ENCODE measurements at places on chromosomes 16 and 17.
A peak's percentile ranks its signal among the peaks of the same experiment; 100 is the strongest.

DNA sequence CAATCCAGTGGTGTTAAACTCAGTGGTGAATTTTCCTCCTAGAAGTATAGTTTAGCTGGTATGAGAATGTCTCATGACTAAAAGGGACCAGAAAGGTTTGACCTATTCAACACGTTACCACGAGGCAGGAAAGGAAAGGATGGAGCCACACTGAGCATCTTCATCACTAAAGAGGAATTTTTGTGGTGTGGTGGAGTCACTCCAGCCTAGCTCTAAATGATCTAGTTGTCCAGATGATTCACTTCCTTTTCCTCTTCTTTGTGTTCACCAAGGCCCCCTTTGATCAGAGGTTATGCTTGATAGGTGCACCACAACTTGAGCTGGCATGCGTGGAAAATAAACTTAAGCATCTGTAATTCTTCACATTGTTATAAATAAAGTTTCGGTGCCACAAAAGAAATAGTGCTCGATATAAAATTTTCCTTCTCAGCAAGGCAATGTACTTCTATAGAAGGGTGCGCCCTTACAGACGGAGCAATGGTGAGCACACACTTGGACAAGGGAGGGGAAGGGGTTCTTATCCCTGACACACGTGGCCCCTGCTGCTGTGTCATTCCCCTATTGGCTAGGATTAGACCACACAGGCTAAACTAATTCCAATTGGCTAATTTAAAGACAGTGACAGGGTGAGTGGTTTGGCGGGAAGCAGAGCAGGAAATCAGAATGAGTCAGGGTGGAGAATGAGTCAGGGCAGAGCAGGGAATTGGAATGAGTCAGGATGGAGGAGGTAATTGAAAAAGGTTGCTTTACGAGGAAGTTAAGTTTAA lies 254.6 kb downstream of the HS3ST3A1 start:
- DNase-seq: no peak

GRCh38 chr16:14301169-14302030 lies 230.3 kb downstream of the MRTFB start:
- peak; percentile 59 for DNase-seq

DNA sequence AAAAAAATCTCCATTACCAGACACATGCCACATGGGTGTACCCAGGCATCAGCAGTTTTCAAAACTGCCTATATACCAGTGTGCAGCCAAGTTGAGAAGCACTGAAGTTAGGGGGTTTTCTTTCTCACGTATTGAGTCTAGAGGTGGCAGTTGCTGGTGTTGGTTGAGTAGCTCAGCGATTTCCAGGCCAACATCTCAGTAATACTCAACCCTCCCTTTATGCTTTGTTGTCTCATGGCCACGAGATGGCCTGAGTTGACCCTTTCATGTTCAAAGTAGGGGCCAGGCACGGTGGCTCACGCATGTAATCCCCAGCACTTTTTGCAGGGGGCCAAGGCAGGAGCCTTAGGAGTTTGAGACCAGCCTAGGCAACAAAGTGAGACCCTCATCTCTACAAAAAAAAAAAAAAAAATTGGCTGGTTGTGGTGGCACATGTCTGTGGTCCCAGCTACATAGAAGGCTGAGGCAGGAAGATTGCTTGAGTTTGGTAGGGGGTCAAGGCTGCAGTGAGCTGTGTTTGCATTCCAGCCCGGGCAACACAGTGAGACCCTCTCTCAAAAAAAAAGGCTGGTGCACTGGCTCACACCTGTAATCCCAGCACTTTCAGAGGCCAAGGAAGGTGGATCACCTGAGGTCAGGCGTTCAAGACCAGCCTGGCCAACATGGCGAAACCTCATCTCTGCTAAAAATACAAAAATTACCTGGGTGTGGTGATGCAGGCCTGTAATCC lies 10.8 kb downstream of the LRRC3C start:
- DNase-seq: no peak

DNA sequence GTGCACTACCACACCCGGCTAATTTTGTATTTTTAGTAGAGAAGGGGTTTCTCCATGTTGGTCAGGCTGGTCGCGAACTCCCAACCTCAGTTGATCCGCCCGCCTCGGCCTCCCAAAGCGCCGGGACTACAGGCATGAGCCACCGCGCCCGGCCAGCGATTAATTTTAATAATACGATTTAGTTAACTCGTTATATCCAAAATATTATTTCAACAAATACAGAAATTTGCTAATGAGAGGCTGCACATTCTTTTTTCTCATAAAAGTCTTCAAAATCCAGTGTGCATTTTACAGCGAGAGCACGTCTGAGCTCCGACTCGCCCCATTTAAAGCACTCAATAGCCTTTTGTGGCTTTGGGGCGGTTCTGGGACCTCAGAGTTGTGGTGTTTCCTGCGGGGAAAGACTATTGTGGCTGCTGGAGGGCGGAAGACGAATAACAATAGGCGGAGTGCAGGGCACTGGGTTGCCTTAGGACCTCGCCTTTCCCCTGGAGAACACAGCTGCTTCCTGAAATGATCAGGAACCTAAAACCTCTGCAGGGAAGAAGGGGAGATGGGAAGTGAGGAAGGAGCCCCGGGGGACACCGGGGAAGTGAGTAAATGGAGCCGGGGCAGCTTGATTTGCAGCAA lies 2.9 kb upstream of the ZSCAN10 start:
- DNase-seq: no peak

GRCh38 chr17:3221850-3222249 lies 14.4 kb downstream of the OR1A1 start:
- no peak for DNase-seq

DNA sequence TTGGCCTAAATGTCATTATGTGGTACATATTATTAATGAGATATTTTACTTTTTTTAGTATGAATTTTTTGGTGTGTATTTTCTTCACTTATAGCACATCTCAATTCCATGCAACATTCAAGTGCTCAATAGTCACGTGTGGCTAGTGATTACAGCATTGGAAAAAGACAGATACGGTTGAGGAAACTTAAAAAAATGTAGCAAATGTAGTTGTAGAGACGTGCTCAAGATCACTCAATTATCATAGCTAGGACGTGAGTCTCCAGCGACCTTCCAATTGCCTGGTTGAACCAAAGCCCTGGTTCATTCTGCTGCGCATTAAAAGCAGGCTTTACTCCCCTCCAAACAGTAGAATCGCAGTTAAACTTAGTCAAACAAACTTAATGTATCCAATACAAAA lies 1.2 kb upstream of the LIG3 start:
- no peak for DNase-seq

DNA sequence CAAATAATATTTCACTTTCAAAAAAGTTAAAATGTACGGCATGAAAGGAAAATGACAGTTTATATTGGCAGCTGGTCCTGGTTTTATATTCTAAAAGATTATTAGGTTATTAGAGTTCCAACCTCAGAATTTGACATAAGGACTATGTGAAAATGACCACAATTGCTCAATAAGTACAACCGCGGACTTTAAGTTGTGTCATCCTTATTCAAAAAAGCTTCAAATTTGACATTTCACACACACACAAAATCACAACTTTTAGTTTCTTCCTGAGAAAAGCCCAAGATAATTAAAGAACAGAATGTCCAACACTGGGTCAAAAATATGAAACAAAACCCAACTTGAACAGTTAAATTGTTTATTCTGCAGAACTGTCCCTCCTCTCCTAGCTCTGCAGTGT lies 133.2 kb upstream of the AXIN2 start:
- DNase-seq: no peak

GRCh38 chr16:30137897-30138296 lies 14.9 kb upstream of the MAPK3 start:
- no peak for DNase-seq

GRCh38 chr16:11251525-11252481 lies 4.2 kb downstream of the SOCS1 start:
- DNase-seq: peak; percentile 85

DNA sequence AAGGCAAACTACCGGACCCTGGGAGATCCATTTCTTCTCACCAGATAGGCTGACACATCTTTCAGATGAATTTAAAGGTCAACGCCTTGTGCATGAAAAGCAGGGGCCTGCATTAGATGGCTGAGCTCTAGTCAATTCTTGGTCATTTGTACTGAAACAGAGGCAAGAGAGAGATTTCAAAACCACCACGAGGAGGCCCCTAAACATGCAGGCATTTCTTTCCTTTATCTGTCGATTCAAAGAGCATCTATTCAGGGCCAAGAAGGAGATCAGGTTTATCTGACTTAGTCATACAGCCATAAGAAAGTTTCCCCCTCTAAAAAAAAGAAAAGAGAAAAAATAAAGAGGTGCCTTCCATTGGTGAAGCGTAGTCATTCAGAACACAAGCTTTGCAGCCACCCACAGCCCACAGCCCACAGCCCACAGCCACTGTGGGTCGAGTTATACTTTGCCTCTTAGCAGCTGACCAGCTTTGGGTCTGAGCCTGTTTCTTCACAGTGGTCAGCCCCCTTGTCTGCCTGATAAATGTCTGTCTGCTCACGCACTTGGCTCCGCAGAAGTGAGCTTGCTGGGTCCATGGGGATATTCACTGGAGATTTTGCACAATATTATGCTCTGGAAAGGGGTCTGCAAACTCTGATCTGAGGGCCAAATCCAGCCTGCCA lies 207.5 kb downstream of the CDH13 start:
- DNase-seq: no peak

- DNase-seq: no peak
Observed at GRCh38 chr16:987906-988305, 6.3 kb downstream of the SOX8 start.

DNA sequence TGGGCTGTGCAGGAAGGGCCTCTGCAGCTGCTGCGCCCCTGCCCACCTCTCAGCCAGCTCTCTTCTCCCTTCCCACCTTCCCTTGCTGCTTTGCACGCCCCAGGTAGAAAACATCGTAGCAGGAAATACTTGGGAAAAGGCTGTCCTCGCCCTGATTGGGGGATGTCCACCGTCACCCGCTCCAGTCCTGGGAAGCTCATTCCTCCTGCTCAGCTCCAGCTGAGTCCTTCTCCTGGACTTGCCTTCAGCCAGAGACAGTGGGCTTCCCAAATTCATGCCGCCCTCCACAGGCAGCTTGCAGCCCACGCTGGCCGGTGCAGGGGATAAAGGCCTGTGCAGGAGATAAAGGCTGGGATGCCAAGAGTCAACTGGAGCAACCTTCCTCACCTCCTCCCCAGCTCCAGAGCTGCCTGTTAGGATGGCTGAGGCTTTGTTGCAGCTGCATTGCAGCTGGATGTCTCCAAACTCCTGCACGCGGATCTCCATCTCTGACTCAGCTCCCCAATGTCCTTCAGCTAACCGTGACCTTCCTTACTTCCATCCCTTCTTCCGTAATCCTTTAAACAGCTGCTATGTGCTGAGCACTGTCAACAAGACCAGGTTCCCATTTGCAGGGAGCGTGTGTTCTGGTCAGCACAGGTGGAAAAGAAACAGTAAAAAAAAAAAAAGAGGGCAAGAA lies 402.0 kb upstream of the TNRC6C start:
- no peak for DNase-seq

DNA sequence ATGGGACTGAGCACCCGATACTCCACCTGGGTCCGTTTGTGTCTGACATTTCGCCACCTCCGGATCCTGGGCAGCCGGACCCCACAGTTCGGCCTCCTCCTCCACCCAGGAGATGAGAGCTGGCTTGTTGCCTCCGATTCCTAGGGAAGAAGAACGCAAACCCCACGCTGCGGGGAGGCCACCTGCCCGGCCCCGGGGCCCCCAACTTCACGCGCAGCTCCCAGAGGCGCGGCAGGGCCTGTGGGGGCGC lies 542 bp downstream of the ZNF764 start:
- no peak for DNase-seq

DNA sequence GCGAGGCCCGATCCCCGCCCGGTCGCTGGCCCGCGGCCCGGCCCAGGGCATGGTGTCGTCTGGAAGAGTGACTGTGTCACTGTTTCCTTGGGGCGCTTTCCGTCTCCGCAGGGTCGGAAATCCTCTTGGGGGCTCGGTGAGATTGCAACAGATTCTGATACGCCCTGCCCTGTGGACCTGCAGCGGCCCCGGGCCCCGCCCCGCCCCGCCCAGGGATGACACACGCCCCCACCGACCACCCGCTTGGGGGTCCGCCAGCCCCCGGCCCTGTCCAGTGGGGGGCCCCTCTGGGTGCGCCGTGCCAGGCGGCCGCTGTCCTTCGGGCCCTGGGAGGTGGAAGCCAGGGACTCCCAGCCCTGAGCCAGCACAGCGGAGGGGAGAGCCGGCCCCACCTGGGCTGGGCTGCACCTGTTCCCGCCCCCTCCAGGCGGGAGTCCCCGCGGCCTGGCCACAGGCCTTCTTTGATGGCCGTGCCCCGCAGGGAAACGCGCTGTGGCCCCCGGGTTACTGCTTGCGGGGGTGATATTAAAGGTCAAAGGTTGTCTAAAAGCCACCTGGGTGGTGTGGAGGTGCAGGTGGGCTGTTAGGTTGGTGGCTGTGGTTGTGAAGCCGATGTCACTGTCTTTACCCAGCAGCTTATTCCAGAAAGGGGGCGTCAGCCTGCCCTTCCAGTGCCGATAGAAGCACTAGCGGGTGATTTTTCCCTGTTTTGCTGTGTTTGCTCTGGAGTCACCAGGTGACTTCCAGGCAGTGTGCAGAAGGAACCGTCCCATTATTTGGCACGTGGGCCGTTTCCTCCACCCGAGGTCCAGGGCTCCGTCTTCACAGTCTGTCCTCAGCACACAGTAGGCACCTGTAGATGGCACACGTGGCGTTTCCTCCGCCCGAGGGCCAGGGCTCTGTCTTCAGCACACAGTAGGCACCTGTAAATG lies 752 bp downstream of the TBC1D24 start:
- DNase-seq: peak; percentile 45

DNA sequence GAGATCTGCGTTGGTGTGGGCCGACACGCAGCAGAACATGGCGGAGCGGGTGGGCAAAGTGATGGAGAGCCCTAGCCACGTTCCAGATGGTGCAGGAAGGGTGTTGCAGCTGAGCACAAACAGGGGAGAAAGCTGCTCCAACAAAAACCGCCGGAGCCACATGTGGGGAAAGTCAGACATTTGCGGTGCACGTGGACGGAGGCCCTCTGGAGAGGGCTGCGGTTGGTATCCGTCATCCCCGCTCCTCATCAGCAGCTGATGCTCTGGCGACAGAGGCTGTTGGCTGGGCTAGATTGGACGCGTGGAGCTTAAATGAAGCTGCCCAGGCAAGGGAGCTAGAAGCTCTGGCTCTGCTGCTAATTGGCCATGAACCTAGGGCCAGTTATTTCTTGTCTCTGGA lies 43.5 kb upstream of the ADCY9 start:
- DNase-seq: no peak

DNA sequence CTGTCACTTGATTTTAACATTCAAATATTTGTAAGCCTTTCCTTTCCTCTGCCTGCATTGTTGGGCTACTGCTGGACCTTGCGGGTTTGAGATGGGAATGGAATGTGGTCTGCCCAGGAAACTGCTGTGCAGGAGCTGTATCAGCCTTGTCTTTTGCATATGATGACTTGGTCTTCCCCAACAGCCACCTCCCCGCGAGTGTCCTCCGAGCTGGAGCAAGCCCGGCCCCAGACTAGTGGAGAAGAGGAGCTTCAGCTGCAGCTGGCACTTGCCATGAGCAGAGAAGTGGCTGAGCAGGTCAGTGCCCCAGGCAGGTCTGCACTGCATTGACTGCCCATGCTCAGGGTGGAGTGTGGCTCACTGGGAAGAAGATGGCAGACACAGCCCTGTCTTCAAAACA lies 52.8 kb downstream of the B9D1 start:
- DNase-seq: no peak

GRCh38 chr16:25174285-25174684 lies 42.5 kb upstream of the AQP8 start:
- no peak for DNase-seq
